Globus pallidus (tissue), 1 donor: ENCODE measurements at places on chromosomes 1 and 21.

DNA sequence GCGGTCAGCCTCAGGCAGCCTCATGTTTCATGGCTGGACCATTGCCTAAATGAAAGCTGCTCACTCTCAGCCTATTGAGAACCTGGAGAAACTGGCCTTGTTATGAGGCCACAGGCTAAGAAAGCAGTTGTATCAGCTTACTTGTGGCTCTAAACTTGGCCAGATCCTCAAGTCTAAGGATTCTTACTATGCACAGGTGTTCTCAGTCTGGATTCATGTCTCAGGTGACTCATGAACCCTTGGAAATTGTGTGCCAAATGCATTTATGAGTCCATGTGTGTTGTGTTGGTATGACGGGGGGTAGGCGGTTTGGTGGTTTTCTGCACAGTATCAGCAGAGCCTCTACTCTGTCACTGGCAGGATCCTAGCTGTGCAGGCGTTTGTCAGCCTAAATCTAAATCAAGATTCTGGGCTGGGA, 90.4 kb downstream of the ROR1 start:
- DNase-seq = no peak

GRCh38 chr1:109395602-109396512, 1.9 kb downstream of the SORT1 start:
- DNase-seq = peak; percentile 60

- no peak for DNase-seq
Measured at GRCh38 chr1:160077486-160077885, 3.9 kb upstream of the KCNJ9 start.

DNA sequence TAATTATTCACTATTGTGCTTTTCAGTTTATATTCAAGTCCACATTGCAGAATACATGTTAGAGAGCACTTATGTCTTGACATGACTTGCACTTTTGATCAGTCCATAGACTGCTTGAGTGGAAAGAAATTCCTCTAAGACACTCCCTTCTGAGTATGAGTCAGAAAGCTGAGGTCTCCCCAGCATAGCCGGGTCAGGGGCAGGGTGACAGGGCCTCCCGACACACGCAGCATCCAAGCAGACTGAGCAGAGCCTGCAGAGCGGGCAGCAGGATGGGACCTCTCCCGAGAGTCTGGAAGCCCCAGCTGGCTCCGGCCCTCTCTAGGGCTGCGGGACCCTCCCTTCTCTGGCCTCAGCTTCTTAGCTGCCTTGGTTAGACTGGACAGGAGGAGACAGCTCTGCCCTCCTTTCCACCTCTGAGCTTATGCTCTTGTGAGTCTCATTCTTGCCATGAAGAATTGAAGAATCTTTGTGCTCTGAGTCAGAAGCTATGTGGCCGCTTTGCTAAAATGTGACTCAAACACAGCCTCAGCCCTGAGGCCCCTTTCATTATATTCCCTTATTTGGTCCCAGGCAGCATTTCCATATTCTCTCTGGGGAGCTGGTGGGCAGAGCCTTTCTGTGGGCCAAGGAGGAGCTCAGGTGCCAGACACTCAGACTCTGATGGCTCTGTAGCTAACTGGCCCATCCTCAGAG, 11.2 kb upstream of the CAPN2 start:
- DNase-seq = no peak

DNA sequence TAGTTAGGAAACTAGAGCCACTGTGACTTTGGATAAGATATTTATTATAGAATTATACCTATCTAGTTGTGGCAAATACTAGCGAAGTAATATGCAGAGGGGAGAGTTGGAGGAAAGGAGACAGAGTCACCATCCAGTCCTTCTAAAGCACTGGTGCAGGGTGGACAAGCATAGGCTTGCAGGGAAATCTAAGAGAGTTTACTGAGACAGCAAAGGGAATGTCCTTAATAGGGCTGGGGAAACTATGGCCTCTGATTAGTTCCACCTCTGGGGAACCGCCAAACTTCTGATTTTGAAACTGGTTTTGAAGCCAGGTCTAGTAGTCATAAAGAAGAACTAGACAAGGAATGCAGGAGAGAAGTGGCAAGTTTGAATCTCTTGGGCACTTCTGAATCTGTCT, 407.9 kb downstream of the VAV3 start:
- no peak for DNase-seq

DNA sequence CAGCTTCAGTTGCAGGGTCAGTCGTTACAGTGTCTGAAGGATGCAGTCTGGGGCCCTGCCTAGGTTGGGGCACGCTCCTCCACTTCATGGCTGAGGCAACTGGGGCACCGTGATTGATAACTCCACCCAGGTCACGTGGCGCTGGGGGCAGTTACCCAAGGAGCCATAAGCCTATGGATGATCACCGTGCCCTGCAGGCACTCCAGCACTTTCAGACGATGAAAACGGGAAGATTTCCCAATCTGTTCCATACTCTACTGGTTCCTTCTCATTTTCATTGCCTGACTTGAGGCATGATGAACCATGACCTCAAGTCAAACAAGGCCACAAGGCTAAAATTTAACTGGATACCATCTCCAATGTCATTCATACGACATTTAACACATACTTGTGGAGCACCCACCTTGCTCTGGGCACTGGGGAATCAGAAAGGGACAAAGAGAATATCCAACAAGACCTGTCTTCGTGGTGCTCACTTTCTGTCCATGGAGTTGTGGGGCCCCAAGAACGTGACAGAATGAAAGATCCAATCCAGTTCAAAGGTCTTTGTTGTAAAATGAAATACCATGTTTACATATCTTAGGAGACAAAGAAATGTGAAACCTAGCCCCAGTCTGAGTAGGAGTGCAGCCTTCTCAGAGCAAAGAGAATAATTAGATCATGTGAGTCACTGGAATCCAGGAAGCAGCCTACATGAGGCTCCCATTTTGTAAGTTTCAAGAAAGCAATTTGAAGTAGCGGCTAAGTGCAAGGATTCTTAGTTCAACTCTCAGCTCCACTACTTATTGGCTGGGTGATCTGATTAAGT, 39.4 kb upstream of the SPOCD1 start:
- no peak for DNase-seq
